ENCODE measurements at places on chromosomes 5 and 9. TPM values are rescaled to one million over a fixed set of nuclear protein-coding genes. Genes with fewer than 3 reads are reported as not detected.

Gene C1QTNF2
- 0.65 TPM for total RNA-seq

Gene OTP
- not detected for total RNA-seq

Gene PCDHGA2
- 5.3 TPM for total RNA-seq

- DNase-seq = peak; percentile 71
These were observed 10.5 kb upstream of the NDST1 start for GRCh38 chr5:150497274-150497988.

GRCh38 chr5:84265130-84265529 is 119.5 kb downstream of the EDIL3 start:
- DNase-seq = no peak

GRCh38 chr5:88722546-88723073 is 160.4 kb downstream of the MEF2C start:
- no peak for DNase-seq

- no peak for DNase-seq
These were observed 3.3 kb downstream of the NR5A1 start for GRCh38 chr9:124503713-124504529.

DNA sequence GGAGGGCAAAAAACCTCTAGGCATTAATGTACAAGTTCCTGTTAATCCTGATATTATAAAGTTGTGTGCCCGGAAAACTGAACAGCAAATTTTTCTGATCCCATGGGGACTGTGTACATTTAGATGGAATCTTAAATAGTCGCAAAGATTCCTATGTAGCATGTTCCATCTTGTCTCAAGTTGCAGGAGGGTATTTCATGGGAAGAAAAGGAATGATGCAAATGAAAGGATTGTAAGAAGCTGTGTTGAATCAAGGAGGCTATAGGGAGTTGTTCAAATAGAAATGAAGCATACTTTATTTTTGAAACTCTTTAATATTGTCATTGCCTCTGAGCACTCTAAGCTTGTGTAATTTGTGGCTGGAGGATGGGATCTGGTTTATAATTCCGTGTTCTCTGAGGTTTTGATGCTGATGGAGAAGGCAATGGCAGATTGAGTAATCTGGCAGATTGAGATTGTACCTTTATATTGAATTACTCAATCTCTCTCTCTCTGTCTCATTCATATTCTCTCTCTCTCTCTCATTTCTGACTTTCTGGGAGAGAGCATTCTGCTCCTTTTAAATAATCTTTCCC is 288.5 kb downstream of the OSTF1 start:
- no peak for DNase-seq

DNA sequence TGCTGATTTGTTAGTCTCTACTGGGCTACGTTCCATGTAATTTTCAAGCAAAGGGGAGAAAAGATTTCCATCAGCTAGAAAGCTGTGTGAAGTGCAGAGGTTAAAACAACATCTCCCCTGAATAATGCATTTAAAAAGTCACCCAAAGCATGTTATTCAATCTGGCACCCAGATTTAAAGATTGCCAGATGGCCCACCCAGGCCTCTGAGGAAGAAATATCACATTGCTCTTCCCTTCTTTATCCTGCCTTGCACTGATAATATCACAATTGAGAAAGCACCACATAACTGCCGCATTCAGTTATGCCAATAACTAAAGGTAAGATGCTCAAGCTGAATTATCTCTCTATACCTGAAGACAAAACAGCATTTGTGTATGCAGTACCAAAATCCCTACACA is 119.4 kb upstream of the PUM3 start:
- DNase-seq = no peak
